Thyroid gland (tissue), 4 donors: ENCODE measurements at places on chromosomes 11 and 22. TPM values are rescaled to one million over a fixed set of nuclear protein-coding genes. Genes with fewer than 3 reads are reported as not detected.

Gene CAVIN3
- 25.3 TPM for total RNA-seq

Gene SLC7A4
- total RNA-seq, result 0.45 TPM

Gene ART1
- total RNA-seq, result not detected

Gene VWCE
- total RNA-seq, result 2.5 TPM

DNA sequence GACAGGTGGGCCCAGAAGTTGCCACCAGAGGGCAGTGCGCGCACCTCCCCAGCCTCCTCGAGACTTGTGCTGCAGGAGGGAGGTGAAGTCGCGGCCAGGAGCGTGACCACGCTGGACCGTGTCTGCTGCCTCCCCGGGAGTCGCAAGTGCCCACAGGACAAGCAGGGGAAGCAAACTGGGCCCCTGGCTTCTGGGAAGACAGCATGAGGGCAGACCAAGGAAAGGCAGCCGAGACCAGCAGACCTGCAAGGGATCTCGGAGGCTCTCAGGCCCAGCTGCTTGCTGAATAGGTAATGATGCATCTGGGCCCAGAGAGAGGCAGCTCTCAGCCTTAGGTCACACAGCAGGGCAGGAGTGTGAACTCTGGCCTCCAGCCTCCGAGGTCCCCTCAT, 17.0 kb upstream of the IL2RB start:
- H3K4me3 ChIP-seq, result no peak overlapping the region
- H3K27ac ChIP-seq, result no peak overlapping the region
- no peaks in the 10 kb centered on the region for H3K36me3 ChIP-seq
- DNase-seq, result peak; percentile 87
- H3K4me1 ChIP-seq, result peaks cover 12% of the 10 kb centered on the region
- H3K27me3 ChIP-seq, result no peaks in the 10 kb centered on the region

DNA sequence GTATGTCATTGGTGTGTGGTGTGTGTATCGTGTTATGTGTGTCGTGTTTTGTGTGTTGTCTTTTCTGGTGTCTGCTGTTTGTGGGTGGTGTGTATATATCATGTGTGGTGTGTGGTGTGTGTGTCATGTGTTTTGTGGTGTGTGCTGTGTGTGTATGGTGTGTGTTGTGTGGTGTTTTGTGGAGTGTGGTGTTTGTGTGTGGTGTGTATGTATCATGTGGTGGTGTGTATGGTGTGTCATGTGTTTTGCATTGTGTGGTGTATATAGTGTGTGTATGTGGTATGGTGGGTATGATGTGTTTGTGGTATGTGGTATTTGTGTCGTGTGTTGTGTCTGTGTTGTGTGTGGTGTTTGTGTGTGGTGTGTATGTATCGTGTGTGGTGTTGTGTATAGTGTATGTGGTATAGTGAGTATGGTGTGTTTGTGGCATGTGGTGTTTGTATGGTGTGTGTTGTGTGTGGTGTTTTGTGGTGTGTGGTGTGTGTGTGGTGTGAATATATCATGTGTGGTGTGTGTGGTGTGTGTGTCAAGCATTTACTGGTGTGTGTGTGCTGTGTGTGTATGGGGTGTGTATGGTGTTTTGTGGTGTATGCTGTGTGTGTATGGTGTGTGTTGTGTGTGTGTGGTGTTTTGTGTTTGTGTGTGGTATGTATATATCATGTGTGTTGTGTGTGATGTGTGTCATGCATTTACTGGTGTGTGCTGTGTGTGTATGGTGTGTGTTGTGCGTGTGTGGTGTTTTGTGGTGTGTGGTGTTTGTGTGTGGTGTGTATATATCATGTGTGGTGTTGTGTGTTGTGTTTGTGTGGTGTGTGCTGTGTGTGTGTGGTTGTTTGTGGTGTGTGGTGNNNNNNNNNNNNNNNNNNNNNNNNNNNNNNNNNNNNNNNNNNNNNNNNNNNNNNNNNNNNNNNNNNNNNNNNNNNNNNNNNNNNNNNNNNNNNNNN, 12.7 kb downstream of the PIM3 start:
- no peak for DNase-seq
- peak overlapping the region; percentile 94 for H3K27ac ChIP-seq
- H3K4me1 ChIP-seq, result peaks cover 39% of the 10 kb centered on the region
- no peaks in the 10 kb centered on the region for H3K27me3 ChIP-seq
- H3K36me3 ChIP-seq, result no peaks in the 10 kb centered on the region

GRCh38 chr11:19660076-19660475, 52.6 kb upstream of the NAV2 start:
- H3K27me3 ChIP-seq, result no peaks in the 10 kb centered on the region
- H3K4me3 ChIP-seq, result no peak overlapping the region
- H3K36me3 ChIP-seq, result no peaks in the 10 kb centered on the region

GRCh38 chr11:17735818-17736578, 1.4 kb downstream of the KCNC1 start:
- no peak overlapping the region for H3K27ac ChIP-seq
- H3K27me3 ChIP-seq, result peaks cover 28% of the 10 kb centered on the region
- peaks cover 18% of the 10 kb centered on the region for H3K4me1 ChIP-seq
- no peaks in the 10 kb centered on the region for H3K36me3 ChIP-seq
- no peak for DNase-seq

DNA sequence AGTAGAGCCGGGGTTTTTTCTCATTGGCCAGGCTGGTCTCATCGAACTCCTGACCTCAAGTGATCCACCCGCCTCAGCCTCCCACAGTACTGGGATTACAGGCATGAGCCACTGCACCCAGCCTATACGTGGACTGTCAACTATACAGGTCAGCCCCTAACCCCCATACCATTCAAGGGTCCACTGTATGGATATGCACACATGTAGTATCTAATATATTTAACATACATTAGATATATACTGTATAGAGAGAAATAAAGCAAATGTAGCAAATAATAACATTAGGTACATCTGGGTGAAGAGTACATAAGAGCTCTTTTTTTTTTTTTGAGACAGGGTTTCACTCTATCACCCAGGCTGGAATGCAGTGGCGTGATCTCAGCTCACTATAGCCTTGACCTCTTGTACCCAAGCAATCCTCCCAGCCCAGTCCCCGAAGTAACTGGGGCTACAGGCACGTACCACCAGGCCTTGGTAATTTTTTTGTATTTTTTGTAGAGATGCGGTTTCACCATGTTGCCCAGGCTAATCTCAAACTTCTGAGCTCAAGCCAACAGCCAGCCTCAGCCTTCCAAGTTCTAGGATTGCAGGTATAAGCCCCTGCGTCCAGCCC, 1.5 kb upstream of the ATP5MGL start:
- peaks cover 52% of the 10 kb centered on the region for H3K4me1 ChIP-seq

DNA sequence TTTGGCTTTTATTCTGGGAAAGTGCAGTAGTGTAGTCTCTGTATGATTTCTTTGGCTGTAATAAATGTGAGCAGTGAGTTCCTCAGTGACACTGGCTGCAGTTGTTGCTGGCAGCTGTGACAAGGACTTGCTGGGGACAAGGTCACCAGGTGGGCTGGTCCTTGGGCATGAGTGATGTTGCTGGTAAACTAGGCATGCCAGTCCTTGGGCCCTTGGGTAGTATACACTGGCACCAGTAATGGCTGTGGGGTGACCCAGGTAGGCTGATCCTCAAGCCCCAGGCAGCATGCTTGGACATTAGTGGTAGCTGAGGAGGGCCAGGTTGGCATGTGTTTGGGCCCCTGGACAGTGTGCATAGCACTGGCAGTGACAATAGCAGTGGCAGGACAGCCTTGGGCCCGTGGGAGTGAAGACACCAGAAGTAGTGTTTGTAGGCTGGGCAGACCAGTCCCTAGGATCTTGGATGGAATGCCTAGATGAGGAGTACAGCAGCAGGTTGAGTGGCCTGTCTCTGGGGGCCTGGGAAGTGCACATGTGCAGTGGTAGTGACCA, 164.3 kb downstream of the GUCY1A2 start:
- no peaks in the 10 kb centered on the region for H3K36me3 ChIP-seq
- no peaks in the 10 kb centered on the region for H3K4me1 ChIP-seq

GRCh38 chr11:1532014-1532586, 40.0 kb downstream of the DUSP8 start:
- no peak for DNase-seq
- no peaks in the 10 kb centered on the region for H3K36me3 ChIP-seq
- no peak overlapping the region for H3K27ac ChIP-seq
- H3K4me1 ChIP-seq, result no peaks in the 10 kb centered on the region
- H3K27me3 ChIP-seq, result no peaks in the 10 kb centered on the region

- H3K27me3 ChIP-seq, result no peaks in the 10 kb centered on the region
- DNase-seq, result no peak
- H3K36me3 ChIP-seq, result no peaks in the 10 kb centered on the region
- no peaks in the 10 kb centered on the region for H3K4me1 ChIP-seq
- H3K27ac ChIP-seq, result no peak overlapping the region
- no peak overlapping the region for H3K4me3 ChIP-seq
Observed at GRCh38 chr11:106463796-106464201, 386.3 kb downstream of the AASDHPPT start.

DNA sequence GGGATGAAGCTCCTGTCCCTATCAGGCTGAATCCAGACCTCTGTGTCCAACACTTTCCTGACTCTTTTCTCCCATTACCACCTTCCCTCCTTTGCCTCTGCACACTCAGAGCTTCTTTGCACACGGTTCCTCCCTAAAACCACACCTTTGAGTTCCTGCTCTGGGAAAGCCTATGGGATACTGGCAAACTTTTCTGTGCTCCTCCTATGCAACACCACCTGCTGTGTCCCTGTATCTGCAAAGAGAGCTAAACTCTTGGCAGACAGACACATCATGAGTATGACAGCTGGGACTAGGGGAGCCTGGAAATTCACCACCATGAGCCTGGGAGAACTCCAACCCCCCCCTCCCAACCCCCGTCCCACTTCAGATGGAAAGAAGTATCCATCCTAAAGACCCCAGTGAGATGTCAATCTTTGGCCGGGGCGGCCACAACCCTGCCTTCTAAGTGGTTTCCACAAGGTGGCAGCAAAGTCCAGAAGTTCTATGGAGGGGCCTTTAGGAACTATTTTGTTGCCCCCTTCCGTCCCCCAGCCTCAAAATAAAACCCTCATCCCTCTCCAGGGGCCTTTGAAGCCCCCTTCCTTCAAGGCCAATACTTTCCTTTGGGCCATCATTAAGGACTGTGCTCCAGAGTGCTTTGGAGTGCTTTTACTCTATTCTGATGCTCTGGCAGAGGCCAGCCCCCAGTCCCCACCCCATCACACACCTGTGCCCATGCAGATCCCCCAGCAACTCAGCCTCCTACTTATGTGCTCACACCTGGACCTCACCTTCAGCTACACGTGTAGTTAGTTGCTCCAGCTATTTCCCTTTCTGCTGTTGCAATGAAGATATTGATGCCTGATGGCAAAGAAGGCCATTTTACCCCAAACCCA, 19.4 kb downstream of the HTR3A start:
- H3K36me3 ChIP-seq, result no peaks in the 10 kb centered on the region
- no peak overlapping the region for H3K4me3 ChIP-seq
- H3K27ac ChIP-seq, result no peak overlapping the region
- peak; percentile 11 for DNase-seq
- H3K4me1 ChIP-seq, result peaks cover 6% of the 10 kb centered on the region

- H3K4me1 ChIP-seq, result no peaks in the 10 kb centered on the region
- no peak for DNase-seq
- H3K4me3 ChIP-seq, result no peak overlapping the region
- H3K27me3 ChIP-seq, result no peaks in the 10 kb centered on the region
Observed at GRCh38 chr11:21144531-21144930, 475.1 kb downstream of the NELL1 start.
